Inflammatory macrophage (primary cell): ENCODE measurements at places on chromosomes 3 and 15.
A peak's percentile ranks its signal among the peaks of the same experiment; 100 is the strongest.

- DNase-seq, result no peak
These were observed 33.2 kb upstream of the GOLGA8B start for GRCh38 chr15:34616613-34617012.

GRCh38 chr15:100623301-100623700 lies 20.9 kb downstream of the ASB7 start:
- DNase-seq, result peak; percentile 37

GRCh38 chr3:140395134-140396075 lies 282.5 kb upstream of the TRIM42 start:
- no peak for DNase-seq

DNA sequence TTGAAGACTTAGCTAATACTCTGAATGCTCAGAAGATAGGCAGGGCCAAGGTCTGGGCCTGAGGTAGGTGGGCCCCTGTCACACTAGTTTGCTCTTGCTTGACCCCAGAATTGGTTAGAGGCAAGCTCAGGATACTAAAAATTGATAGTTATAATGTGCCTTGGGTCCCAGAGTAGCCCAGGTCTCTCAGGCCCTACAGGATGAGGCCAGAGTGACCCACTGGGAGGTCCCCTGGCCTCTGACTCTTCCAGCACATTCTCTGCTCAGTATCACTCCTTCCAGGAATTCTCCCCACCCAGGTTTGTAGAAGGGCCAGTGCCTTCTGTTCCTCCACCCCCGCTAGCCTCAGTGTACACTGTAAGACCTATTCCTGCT lies 667 bp upstream of the KLHDC8B start:
- no peak for DNase-seq

DNA sequence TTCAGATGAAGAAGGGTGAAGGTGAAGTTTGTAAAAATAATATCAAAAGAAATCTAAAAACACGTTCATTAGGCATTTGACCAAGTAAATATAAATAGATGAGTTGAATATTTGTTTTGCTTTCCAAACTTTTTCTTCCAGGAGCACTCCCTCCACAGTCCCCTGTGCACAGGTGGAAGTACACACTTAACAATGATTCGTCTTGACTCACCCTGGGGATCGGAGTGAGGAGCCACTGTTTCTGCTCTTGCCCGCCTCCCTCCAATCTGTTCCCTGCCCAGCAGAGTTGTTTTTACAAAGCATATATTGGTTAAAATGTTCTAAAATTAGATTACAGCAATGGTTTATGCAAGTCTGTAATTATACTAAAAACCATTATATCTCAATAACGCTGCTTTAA lies 175.1 kb downstream of the PTPRG start:
- no peak for DNase-seq

- DNase-seq, result no peak
These were observed 54.8 kb downstream of the MAGEF1 start for GRCh38 chr3:184656829-184657681.

DNA sequence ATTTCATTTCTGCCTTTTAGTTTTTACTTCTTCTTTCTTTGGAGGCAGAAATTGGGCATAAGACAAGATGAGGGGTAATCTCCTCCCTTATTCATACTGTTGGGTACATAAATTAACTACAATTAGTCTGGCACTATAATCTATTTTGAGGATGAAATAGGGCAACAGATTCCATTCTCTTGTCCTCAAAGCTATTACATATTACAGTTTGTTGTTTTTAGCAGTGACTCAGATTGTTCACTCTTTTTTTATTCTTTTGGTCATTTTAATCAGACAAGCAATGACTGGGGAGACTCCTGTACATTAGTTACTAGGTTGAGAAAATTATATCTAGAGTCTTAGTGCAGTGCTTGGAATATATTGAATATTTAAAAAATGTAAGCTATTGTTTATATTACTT lies 556.0 kb downstream of the OTOL1 start:
- DNase-seq, result no peak

DNA sequence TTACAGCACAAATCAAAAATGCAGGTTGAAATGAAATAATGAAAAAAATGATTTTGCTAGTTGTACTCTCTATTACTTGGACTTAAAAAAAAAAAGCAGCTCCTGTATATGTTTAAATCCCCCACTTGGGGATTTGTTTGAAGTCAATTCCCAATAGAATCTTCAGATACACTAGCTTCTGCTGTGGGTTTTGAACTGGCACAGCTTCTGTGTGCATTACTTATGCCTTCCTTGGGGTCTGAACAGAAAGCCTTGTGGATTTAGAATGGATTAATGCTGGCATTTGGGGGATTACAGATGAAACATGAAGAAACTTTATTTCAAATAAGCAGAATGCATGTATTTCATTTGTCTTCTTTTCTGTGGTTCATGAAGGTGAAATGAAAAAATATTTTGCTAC lies 513.2 kb upstream of the TBL1XR1 start:
- DNase-seq, result no peak

GRCh38 chr3:58683001-58683458 lies 16.5 kb upstream of the FAM3D start:
- DNase-seq, result peak; percentile 47

- no peak for DNase-seq
These were observed 25.6 kb upstream of the ARL8B start for GRCh38 chr3:5096336-5097008.

DNA sequence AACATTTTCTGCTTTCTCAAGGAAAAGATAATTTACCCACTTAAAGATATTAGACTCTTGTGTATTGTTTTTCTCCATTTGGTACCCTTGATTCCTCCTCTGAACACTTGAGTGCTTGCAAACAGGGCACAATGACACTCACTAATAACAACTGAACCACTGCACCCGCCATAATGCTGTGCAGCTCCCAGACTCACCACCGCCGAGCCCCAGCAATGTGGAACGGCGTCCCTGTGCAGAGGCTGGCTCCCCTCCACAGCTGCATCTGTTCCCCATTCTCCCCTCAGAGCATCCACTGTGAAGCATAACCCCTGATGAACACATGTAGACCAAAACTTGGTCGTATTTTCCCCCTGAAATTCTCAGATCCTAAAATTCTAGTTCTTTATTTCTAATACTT lies 276.2 kb upstream of the PLSCR5 start:
- no peak for DNase-seq

GRCh38 chr3:107124885-107125284 lies 252.4 kb upstream of the CCDC54 start:
- no peak for DNase-seq

- DNase-seq, result no peak
These were observed 201.6 kb downstream of the FEZF2 start for GRCh38 chr3:62171789-62172188.

- DNase-seq, result no peak
These were observed 79.6 kb downstream of the NFKBIZ start for GRCh38 chr3:101928890-101929289.

GRCh38 chr3:59408047-59408624 lies 358.3 kb upstream of the CFAP20DC start:
- DNase-seq, result no peak

GRCh38 chr15:39948817-39949216 lies 14.9 kb downstream of the EIF2AK4 start:
- DNase-seq, result no peak

- no peak for DNase-seq
These were observed 695.9 kb downstream of the NSUN3 start for GRCh38 chr3:94758751-94759150.

- no peak for DNase-seq
These were observed 139.3 kb upstream of the PRR20G start for GRCh38 chr3:127427156-127427555.

DNA sequence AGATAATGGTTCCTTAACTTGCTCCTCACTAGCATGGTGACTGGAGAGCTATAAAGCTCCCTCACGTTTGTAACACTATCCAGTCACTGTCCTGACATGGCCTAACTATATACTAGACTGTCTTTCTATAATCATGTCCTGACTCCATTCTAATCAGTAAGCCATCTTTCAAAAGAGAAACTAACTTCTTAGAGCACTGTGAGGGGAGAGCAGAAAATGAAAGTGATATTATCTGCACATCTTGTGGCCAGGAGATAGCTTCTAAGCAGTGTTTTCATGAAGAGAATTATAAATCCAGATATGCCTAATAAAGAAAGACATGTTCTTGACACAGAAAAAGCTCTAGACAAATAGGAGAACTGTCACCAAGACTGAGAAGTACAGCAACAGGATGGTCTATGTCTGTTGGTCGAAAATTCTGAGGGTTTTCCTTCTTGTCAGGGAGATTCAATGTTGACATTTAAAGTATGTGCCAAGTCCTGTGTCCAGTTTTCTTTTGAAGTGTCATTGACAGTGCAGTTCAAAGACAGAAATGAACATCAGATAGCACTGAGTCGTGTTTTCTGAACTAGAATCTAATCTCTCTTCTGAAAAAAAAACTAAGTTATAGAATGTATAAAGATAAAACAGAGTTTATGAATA lies 230.6 kb upstream of the PEX5L start:
- no peak for DNase-seq

DNA sequence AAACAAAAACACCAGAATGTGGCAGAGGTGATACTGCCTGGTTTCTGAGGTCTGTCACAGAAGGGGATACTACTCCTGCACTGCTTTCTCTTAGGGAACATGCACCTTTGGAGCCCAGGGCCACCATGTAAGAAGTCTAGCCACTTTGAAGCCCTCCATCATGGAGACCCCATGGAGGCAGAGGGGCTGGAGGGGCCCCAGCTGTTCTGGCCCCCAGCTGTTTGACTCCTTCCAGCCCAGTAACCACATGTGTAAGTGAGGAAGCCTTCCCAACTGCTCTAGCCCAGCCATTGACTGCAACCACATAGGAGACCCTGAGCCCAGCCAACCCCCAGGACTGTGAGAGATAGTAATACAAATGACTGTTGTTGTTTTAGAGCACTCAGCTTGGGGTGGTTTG lies 9.0 kb upstream of the IGDCC4 start:
- no peak for DNase-seq

- DNase-seq, result no peak
These were observed 274.4 kb downstream of the ADAMTSL3 start for GRCh38 chr15:83928392-83928734.

DNA sequence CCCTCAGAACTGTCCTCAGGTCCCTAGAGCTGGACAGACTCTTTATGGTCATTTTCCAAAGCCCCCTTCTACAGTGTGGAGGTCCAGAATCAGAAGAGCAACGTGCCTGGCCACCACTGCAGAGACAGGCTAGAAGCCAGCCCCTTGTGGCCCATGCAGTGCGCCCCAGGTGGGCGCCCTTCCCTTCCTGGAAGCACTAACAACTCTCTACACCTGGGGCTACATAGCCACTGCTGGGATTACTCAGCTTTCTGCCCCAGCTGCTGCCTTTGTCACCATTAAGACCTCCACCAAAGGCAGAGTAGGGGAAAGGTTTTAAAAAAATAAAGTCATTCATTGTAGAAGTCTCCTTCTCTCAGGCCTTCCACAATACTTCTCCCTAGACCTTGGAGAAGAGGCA lies 2.3 kb downstream of the RASGRP1 start:
- DNase-seq, result no peak

- no peak for DNase-seq
These were observed 45.4 kb upstream of the PARL start for GRCh38 chr3:183930086-183930485.

- no peak for DNase-seq
These were observed 479.3 kb downstream of the EPHA3 start for GRCh38 chr3:89586676-89587075.

- peak; percentile 85 for DNase-seq
These were observed 163.2 kb downstream of the B3GALNT1 start for GRCh38 chr3:160941885-160942494.

DNA sequence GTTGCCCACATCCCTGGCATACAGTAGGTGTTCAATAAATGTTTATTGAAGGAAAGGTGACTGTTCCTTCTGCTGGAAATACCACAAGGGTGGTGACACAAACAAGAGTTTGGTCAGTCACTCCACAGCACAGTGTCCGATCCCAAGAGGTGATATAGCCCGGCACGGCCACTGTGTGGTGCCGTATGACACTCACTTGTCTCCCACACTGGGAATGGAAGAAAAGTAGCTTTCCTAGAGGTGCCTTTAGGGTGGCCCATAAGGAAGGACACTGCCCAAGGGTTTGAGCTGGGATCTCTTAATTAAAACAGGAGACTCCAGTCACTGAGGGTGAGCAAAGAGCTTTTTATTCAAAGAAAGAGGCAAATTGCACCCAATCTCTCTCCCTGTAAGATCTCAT lies 40.5 kb downstream of the TGM4 start:
- DNase-seq, result peak; percentile 13

DNA sequence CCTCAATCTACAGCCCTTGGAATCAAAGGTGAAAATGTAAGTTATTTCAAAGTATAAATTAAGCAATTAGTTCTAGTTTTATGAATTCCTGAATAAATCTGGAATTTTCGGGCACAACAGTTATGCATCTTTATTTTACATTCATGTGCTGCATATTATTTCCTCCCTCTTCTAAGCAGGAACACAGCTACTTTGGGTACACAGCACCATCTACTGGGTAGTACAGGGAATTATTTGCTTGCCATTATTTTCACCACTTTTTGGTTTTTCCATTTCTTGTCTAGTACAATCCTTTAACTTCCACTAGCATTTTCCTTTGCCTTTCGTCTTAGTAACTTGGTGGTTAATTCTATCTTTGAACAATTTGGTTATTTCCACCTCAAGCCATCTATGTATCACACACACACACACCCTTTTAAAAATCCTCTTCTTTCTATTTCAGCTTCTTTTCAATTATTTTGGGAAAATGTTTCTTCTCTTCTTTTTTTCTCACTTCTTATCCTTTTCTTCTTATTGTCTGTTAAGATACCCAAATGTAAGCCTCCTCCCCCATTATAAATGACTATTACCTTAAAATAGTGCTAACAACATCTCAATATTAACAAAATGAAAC lies 451.0 kb downstream of the MFSD1 start:
- peak; percentile 40 for DNase-seq

DNA sequence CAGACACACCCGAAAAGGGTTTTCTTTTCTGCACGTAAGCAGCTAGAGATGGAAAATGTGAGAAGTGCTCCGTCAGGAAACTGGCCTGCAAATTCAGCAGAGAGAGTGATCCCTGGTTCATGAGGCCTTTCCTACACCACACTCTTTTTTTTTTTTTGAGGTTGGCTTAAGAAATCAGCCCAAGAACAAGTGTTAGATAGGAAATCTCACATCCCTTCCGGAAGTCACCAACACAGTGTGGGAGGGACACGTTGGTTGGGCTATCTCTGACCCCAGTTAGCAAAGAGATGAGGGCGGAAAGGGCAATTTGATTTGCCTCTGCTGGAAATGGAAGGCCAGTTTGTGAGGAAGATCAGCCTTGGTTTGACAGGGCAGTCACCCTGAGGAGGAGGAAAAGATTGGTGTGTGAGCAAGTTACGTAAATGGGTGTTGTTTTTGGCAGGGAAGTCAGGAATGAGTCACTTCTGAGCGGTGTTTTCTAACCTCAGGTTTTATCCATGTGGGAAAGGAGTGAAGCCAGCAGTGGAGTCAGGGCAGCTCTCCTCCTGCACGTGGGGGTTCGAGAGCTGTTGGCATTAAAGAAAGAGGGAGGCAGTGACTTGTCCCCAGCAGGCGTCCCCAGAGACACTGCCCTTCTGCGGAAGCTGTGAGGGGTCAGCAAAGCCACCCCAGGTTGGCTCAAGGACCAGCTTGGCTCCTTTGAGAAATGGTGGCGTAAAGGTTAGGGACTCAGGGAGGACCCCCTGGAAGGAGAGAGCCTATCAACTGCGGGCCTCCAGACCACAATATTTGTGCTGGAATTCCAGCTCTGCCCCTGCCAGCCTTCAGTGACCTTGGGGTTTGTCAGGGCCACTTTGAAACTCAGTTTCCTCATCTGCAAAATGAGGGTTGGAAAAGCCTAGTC lies 237.6 kb upstream of the BHLHE40 start:
- DNase-seq, result peak; percentile 97
